ENCODE measurements at places on chromosomes 12 and 14.

GRCh38 chr12:95574799-95575452 is 23.6 kb upstream of the USP44 start:
- DNase-seq, result no peak

- no peak for DNase-seq
Measured at GRCh38 chr12:64724201-64724745, 34.9 kb downstream of the GNS start.

GRCh38 chr12:59004456-59004855 is 84.2 kb upstream of the LRIG3 start:
- no peak for DNase-seq

DNA sequence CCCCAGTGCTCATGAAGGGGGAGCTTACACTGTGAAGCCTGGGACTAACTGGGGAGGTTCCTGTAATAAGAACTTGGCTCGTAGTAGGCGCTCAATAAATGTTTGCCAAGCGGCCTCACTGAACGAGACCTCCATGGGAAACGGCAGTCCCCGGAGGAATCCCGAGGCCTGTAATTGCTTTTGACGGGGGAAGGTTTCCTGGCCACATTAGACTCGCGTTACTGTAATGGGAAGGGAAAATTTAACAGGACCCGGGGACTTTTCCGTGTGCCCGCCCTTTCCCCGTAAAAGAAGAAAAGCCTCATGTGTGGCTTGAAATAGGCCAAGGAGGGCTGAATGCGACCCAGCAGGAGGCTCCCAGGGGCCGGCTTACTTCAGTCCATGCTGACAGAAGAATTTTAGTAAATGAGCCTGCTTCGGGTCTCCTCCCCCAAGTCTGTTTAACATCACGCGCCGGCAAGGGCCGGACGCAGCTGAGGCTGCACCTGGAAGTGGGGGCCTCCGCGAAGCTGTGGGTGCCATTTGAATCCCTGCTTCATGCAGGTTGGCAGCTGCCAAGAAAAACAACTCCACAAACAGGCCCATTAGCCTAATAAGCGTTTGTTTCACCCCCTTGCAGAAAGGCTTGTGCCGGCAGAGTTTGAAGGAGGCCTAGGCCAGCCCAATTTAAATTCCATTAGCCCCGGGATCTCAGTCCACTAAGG is 39.8 kb upstream of the PWP1 start:
- no peak for DNase-seq

DNA sequence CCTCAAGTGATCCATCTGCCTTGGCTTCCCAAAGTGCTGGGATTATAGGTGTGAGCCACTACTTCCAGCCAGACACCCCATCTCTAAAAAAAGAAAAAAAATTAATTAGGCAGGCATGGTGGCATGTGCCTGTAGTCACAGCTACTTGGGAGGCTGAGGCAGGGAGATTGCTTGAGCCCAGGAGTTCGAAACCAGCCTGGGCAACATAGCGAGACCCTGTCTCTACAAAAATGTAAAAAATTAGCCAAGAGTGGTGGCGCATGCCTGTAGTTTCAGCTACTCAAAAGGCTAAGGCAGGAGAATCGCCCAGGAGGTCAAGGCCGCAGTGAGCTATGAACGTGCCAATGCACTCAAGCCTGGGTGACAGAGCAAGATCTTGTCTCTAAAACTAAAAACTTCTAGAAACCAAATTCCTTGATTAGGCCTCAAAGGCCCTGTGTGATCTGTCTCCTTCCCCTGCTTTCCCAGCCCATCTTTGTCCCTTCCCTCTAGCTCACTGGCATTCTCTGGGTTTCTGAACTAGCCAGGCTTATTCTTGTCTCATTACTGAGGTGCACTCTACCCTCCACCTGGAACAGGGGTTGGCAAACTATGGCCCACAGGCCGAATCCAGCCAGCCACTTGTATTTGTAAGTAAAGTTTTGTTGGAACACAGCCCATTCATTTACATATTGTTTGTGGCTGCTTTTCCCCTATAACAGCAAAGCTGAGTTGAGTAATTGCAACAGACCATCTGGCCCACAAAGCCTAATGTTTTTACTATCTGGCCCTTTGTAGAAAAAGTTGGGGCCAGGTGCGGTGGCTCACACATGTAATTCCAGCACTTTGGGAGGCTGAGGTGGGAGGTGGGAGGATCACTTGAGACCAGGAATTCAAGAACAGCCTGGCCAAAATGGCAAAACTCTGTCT is 17.2 kb upstream of the TPCN1 start:
- DNase-seq, result no peak

DNA sequence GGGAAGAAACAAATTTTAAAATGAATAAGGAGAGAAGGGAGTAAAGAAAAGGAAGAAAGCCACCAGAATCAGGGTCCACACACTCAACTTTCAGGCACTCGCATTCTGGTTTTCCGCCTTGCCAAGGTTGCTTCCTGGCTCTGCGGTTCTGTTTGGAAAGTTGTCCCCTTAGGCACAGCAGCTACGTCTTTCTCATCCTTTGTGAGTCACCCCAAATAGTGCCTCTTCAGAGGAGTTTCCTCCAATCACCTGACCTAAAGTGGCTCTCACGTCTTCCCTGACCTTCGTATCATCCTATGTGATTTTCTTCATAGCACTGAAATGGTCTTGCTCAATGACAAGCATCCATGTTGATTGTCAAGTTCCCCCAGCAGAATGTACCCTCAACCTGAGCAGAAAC is 99.5 kb upstream of the TMCC3 start:
- no peak for DNase-seq

All from CD4-positive, alpha-beta T cell treated with Interleukin-21 for 1 hour (primary cell).